Natural killer cell treated with Interleukin-12 subunit alpha and Interleukin-12 subunit beta and Interleukin-15 and Interleukin-18, amount 100 ng/mL, for 72 hours (primary cell): ENCODE measurements at places on chromosomes 1 and 21.

DNA sequence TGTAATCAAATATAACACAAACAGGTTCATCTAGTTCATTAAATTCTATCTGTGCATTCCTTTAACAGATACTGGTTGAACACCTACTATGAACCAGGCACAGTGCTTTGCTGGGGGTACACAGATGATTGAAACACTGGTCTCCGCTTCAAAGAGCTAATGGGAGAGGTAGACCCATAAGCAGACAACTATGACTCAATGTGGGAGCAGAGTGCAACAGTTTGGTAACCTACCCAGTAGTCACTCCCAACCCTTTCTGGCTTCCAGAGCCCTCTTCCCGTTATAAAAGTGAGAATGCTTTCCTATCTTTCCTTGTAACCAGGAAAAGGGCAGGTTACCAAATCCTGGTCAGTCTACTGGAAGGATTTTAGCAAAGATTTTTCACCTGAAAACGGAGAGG, 8.0 kb upstream of the ETV3 start:
- no peak for DNase-seq
- peaks cover 4% of the 10 kb centered on the region for H3K4me1 ChIP-seq
- no peak overlapping the region for H3K27ac ChIP-seq
- no peak overlapping the region for H3K4me3 ChIP-seq
- H3K27me3 ChIP-seq: no peaks in the 10 kb centered on the region
- no peaks in the 10 kb centered on the region for H3K36me3 ChIP-seq

GRCh38 chr1:234606784-234607108, 3.2 kb downstream of the IRF2BP2 start:
- peak overlapping the region; percentile 88 for H3K4me3 ChIP-seq
- no peak for DNase-seq
- H3K27me3 ChIP-seq: no peaks in the 10 kb centered on the region
- H3K27ac ChIP-seq: peak overlapping the region; percentile 96
- H3K36me3 ChIP-seq: peaks cover 60% of the 10 kb centered on the region

DNA sequence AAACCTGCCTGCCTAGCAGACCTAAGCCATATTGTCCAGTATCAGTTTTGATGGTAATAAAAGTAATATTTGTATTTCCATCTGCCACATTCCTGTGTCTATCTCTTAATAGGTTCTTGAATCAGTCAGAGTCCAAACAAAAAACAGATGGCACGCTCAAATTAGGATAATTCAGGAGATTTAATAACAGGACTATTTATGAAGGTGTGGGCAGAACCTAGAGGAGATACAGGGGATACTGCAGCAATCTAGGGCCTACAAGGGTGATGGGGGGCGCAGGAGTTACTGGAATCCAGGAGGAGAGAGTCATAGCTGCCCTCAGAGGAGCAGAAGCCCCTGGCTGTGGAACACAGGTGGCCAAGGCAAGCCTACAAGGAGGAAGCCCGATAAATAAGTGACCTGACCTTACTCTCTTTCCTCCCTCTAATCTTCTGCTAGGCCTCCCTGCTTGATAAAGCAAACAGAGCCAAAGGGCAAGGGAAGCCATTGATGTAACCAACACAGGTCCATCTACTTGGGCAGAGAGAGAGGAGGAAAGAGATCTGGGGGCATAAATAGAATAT, 11.9 kb upstream of the HYI start:
- no peak overlapping the region for H3K27ac ChIP-seq
- peaks cover 2% of the 10 kb centered on the region for H3K27me3 ChIP-seq
- no peaks in the 10 kb centered on the region for H3K36me3 ChIP-seq
- no peaks in the 10 kb centered on the region for H3K4me1 ChIP-seq
- no peak overlapping the region for H3K4me3 ChIP-seq
- no peak for DNase-seq

DNA sequence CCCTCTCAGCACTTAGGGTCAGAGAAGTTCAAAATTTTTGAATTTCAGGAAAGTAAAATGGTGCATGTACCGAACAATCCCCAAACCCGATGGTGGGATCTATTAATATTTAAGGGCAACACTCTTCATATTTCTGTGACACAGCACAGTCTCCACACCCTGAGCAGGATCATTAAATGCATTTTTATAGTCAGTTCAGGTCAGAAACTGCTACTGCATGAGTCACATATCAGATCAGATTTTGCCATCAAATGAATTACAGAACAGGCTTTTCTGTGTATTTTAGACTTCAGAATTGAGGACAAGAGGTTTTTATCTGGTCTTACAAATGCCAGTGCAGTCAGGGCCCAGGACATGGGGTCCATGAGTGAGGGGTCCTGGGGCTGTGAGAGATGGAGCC, 79.2 kb downstream of the RIPK4 start:
- H3K27ac ChIP-seq: no peak overlapping the region
- DNase-seq: no peak
- H3K36me3 ChIP-seq: no peaks in the 10 kb centered on the region
- no peak overlapping the region for H3K4me3 ChIP-seq
- peaks cover 8% of the 10 kb centered on the region for H3K27me3 ChIP-seq

- H3K36me3 ChIP-seq: no peaks in the 10 kb centered on the region
- H3K4me3 ChIP-seq: no peak overlapping the region
- H3K27ac ChIP-seq: no peak overlapping the region
- peaks cover 6% of the 10 kb centered on the region for H3K4me1 ChIP-seq
- no peaks in the 10 kb centered on the region for H3K27me3 ChIP-seq
These were observed 286.3 kb upstream of the C1orf105 start for GRCh38 chr1:172134087-172134731.

DNA sequence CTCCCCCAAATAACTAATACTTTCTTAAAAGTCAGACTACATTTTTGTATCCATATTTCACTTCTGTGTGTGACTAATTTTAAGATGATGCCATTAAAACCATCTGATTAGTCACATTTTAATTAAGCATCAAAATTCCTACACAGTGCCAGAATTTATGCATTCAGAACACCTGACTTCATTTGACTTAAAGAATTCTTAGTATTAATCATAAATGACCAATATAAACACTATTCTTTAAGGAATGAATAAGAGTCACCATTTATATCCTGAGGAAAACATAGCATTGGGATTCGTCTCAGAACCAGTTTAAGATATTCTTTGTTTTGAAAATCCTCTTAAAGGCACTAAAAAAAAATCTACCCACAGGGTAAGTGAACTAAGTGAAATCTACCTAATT, 37.0 kb downstream of the TM2D1 start:
- no peak for DNase-seq
- no peak overlapping the region for H3K4me3 ChIP-seq
- H3K4me1 ChIP-seq: no peaks in the 10 kb centered on the region
- H3K36me3 ChIP-seq: peaks cover 5% of the 10 kb centered on the region
- no peak overlapping the region for H3K27ac ChIP-seq

- H3K36me3 ChIP-seq: no peaks in the 10 kb centered on the region
- no peak overlapping the region for H3K4me3 ChIP-seq
- peaks cover 4% of the 10 kb centered on the region for H3K4me1 ChIP-seq
- peaks cover 2% of the 10 kb centered on the region for H3K27me3 ChIP-seq
These were observed 220.1 kb upstream of the SAMSN1 start for GRCh38 chr21:14766241-14766640.

DNA sequence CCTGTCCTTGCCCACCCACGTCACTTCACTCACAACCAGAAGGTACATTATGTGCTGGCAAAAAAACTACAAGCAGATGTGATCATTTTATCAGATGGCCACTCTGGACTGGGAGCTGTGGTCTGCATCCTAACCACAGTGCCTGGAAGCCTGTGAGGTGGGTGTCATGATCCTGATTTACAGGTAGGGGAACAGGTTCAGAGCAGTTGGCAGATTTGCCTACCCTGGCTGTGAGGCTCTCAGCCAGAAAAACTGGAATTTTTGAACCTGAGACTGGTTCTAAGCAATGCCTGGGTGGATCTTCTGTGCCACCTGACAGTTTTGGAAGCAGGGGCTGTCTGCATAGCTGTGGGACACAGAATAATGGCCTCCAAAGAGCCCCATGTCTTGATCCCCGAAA, 150.8 kb downstream of the SYF2 start:
- H3K27me3 ChIP-seq: peaks cover 22% of the 10 kb centered on the region
- no peak overlapping the region for H3K27ac ChIP-seq
- DNase-seq: no peak

DNA sequence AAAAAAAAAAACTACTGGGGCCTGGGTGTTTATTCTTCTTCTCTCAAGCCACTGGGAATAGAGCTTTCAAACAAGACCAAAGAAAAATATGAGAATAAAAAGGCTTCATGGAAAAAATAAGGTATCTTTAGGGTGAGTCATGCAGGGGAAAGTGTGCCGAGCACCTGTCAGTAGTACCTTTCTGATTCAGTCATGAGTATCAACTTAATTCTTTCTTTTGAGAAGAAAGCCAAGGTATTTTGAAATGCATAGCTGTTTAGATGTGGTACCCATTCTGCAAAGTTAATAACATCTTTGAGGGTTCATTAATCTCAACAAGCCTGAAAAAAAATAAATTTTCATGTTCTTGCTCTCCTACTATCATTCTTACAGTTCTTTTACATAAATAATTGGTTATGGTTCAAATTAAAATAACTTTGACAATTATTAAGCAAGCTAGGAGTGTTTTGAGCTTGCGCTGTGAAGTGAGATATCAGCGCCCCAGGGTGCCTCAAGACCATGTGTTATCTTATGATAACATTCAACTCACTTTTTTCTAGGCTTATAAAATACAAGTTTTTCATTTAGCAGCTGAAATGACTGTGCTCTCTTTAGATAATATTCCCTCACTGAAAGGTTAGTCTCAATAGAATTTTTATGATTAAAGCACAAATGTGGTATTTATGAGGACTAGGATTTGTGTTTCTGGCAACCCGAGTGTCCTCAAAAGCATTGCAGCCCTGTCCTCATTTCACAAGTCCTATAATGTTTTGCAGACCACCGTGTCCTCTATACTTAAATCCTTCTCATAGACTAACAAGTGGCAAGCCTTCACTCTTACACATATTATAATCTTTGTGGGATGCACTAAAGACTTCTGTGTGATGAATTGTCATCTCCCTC, 138.6 kb downstream of the SLC44A5 start:
- H3K4me1 ChIP-seq: no peaks in the 10 kb centered on the region
- no peak overlapping the region for H3K27ac ChIP-seq
- DNase-seq: no peak

DNA sequence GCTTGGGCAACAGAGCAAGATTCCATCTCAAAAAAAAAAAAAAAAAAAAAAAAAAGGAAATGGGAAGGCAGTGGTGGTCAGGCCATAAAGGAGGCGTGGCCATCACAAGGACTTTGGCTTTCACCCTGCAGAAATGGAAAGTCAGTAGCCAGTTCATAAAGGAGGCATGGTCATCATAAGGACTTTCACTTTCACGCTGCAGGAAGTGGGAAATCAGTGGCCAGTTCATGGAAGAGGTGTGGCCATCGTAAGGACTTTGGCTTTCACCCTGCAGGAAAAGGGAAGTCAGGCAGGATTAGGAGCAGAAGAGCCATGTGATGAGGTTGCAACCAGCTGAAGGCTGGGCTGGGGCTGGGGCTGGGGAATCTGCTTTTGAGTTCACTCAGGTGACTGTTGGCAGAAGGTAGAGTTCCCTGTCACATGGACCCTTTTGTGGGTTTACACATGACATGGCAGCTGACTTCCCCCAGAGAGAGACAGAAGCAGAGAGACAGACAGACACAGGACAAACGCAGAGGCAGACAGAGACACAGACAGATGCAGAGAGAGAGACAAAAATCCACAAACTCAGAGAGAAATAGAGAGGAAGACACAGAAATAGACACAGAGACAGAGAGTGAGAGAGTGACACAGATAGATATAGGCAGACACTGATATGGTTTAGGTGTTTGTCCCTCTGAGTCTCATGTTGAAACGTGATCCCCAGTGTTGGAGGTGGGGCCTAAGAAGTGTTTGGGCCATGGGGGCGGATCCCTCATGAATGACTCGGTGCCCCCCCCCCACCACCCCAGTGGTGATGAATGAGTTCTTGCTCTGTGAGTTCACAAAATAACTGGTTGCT, 263.9 kb upstream of the KAZN start:
- H3K4me1 ChIP-seq: peaks cover 5% of the 10 kb centered on the region
- H3K27me3 ChIP-seq: peaks cover 8% of the 10 kb centered on the region
- no peak overlapping the region for H3K27ac ChIP-seq
- DNase-seq: no peak
- H3K4me3 ChIP-seq: no peak overlapping the region

DNA sequence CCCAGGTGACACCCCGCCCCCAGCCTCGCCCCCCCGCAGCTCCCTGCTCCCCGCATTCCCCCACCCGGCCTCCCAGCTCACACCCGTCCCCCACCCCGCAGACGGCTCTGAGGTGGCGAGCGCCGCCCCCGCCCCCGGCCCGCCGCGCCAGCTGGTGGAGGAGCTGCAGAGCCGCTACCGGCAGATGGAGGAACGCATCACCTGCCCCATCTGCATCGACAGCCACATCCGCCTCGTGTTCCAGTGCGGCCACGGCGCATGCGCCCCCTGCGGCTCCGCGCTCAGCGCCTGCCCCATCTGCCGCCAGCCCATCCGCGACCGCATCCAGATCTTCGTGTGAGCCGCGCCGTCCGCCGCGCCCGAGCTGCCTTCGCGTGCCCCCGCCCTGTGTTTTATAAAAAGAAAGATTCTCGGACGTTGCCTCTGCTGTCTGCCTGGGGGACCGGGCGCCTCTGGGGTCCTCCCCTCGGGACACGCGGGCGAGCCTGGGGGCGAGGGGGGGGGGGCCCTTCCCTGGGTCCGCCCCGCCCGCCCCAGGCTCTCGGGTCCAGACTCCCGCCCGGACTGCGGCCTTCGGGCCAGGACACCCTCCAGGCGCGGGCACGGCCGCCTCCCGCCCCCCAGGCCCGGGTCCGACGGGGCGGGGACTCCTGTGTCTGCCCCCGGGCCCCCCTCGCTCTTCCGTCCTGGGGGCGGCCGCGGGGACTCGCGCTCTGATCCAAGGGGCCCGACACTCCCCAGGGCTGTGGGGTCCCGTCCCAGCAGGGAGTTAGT, 1.6 kb upstream of the MMP23B start:
- peak overlapping the region; percentile 75 for H3K27ac ChIP-seq
- peak; percentile 94 for DNase-seq
- H3K36me3 ChIP-seq: no peaks in the 10 kb centered on the region
- peak overlapping the region; percentile 81 for H3K4me3 ChIP-seq
- peaks cover 10% of the 10 kb centered on the region for H3K4me1 ChIP-seq
- H3K27me3 ChIP-seq: no peaks in the 10 kb centered on the region

GRCh38 chr1:44807364-44808062, 362 bp upstream of the DYNLT4 start:
- peak overlapping the region; percentile 97 for H3K27ac ChIP-seq
- peaks cover 40% of the 10 kb centered on the region for H3K4me1 ChIP-seq
- peak overlapping the region; percentile 80 for H3K4me3 ChIP-seq
- H3K36me3 ChIP-seq: no peaks in the 10 kb centered on the region
- DNase-seq: peak; percentile 77
